ENCODE measurements at places on chromosomes 2 and 18.
A peak's percentile ranks its signal among the peaks of the same experiment; 100 is the strongest.

DNA sequence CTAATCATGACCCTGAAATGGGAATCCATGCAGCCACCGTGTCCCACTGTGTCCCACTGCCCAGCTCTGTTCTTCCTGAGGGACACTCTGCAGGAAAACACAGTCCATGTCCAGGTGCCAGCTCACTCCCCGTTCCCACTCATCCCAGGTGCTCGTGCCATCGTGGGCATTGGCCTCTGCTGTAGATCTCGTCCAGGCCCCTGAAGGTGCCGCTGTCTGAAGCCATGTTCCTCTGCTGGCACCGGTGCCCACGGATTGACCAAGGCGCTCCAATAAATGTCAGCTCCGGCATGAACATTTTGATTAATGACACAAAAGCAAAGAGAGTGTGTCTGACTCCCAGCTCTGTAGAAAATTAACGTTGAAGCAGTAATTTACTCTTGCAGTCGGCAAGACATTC, 280.1 kb upstream of the SALL3 start:
- no peak for DNase-seq

DNA sequence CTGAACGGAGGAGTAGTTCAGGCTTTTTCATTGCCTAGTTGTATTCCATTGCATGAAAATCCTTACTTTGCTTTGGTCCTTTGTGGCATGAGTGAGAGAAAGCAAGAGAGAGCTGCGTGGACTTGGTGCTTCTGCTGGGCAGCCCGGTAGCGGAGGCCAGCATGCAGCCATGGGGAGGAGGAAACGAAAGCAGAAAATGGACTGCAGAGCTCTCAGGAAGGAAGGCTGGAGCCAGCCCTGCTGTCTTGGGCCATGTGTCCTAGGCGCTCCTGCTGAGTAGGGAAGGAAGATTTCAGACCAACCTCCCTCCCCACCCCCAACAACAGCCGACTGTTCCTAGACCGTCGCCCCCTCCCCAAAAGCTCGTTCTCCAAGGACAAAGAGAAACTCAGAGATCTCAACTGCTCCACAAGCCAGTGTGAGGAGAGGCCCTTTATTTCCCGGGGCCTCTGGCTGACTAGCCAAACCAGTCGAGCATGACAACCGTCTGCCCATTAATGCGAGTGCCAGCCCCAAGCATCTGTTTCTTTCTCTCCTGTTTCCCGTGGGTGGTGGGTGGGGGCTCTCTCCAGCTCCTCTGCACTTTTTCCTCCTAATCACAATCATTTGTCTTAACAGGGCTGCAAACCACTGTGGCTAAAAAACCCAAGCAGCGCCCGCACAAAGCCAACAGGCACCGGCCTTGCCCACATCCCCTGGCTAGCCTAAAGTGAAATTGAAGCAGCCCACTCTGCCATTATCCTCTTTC, 66.8 kb upstream of the FZD7 start:
- DNase-seq = no peak

- no peak for DNase-seq
These were observed 1.1 kb upstream of the SALL3 start for GRCh38 chr18:78978349-78979055.

DNA sequence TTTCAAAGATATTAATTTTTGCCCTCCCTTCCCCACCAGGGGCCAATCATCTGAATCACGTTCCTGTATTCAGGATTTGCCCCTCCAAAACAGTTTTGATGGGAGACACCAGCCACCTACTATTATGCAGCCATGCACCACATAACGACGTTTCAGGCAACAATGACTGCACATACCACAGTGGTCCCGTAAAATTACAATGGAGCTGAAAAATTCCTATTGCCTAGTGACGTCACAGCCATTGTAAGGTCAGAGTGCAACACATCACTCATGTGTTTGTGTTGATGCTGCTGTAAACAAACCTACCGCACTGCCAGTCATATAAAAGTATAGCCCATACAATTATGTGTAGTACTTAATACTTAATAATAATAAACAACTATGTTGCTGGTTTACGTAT, 22.6 kb downstream of the ITM2C start:
- DNase-seq = no peak

DNA sequence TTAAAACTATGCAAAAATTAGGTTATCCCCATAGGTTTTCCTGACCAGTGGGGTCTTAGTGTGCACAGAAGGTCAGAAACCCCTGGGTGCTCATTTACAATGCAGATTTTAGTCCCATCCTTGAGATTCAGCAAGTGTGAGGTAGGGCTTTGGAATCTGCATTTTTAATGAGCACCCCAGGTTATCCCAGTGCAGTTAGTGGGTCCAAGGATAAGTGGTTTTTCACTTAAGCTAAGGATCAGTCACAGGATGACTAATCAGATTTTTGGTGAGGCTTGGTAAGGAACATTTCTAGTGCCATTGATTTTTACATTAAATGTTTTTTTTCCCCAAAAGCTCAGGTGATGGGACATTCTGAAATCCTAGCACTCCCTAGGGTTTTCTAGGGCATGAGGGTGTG, 50.7 kb upstream of the MGAT5 start:
- DNase-seq = no peak

DNA sequence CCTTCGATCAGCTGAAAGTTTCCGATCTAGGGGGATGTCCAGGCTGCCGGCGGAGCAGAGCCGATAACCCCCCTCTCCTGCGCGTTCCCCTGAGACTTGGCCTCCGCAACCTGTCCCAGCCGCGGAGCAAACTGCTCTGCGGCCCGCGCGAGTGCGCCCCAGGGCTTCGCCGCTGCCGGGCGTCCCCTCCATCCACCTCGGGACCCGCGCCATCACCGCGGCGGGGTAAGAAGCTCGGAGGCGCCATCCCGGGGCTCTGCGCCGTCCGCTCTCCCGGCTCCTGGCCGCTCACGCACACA, 990 bp upstream of the GDF7 start:
- no peak for DNase-seq

GRCh38 chr2:166444306-166444705, 49.7 kb downstream of the SCN7A start:
- no peak for DNase-seq

- no peak for DNase-seq
These were observed 828.8 kb upstream of the CRIM1 start for GRCh38 chr2:35526741-35527140.

- no peak for DNase-seq
These were observed 86.5 kb downstream of the CDCA7 start for GRCh38 chr2:173441222-173441621.

DNA sequence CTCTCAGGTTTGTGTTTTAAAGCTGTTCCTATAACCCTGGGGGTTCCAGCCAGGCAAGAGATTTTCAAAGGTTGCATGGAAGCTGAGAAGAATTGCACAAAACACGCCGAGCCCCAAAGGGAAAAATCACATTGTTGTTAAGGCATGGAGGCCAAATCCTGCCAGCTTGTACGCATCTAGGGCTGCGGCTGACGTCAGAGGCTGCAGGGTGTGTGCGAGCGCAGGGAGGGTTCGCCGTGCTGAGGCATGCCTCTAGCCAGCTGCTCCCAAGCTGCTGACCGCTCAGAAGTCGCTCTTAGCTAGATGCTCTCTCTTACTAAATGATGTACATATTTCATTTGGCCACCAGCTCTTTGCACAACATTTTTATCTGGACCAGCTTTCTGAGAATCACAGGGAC, 191.8 kb downstream of the LPIN1 start:
- no peak for DNase-seq

DNA sequence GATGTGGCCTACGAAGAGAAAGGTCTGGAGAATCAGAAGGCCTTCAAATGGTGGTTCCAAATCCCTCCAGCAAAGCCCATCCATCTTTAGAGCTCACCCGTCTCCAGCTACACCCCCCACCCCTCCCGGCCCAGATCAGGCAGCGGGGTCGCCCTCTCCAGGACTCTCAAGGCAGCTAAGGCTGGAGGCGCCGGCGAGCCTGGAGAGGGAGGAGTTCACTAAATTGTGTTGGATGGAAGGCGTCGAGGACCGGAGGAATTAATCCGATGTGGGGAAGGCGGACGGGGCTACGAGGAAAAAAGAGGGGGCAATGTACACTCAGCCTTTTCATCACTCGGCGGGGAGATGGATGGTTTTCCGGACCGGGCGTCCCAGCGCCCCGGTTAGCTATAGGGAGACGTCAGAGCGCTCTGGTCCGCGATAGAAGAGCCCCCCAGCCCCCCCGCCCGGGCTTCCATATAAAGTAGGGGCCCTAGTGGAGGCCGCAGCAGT, at the start of gene GRP:
Gene GRP (plus strand): TSS at position 487 of the 492 bp plus-strand sequence. CDS start 108 bp downstream, outside the sequence.
- no peak for DNase-seq

- no peak for DNase-seq
These were observed 120.5 kb upstream of the SCN7A start for GRCh38 chr2:166614503-166614902.

GRCh38 chr2:176130147-176130956, 847 bp downstream of the HOXD8 start:
- DNase-seq = no peak

DNA sequence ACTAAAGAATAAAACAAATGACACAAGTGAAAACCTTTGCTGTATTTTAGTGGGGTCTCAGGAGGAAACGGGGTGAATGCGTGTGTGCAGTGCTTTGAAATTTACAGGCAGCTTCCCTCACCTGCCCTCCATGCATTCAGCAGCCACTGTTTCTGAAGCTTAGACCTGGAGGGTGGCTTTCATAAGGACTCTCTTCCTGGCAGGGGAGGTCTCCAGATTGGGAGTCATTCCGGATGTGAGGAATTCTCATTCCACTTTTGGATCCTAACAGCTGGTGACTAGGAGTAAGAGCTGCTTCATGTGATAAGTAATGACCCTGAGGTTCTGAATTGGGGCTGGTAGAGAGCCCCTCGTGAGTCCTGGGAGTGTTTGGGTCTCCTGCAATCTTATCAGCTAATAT, 192.5 kb downstream of the SH3BP4 start:
- DNase-seq = no peak

GRCh38 chr2:11305338-11305737, 39.1 kb downstream of the ROCK2 start:
- no peak for DNase-seq

DNA sequence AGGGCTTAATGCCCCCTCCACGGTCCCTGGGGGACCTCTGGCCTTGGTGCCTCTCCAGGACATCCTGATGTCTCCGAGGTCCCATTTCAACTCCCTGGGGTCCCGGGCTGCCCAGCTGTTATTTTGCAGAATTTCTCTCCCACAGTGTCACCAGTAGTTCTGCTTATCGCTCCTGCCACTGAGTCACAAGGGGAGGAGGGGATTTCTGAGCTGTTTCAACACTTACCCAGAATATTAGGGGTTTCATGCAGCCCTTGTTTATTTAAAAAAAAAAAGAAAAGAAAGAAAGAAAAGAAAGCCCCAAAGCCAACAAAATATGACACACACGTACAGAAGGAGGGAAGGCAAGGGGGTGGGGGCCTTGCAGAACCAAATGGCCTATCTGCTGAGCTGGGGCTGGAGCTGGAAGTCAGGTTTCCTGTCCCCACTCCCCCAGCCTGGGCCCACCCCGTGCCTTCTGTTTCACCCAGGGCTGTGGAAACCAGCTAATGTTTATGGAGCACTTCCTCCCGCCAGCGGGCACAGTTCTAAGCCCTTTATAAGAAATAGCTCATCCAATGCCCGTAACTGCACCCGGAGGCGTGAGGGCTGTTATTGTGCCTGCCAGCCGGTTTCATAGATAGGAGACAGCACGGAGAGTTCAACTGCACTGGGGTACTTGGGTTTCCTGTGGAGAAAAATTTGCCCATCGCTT, 8.4 kb upstream of the ARID5A start:
- peak; percentile 46 for DNase-seq

GRCh38 chr2:6992794-6993228, 75.6 kb downstream of the RNF144A start:
- DNase-seq = no peak

DNA sequence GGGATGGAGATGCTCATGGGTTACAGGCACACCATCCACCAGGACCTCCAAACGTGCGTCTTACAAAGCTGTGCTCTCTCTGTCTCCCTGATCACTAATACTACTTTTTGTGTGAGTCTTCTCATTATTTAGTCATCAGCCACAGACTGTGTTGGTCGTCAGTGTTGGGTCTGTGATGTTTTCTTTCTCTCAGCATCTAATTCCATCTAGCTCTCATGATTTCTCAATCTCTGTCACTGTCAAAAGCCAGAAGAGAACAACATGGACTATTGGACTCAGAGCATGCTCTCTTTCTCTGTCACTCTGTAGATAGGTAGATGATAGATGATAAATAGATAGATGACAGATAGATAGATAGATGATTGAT, 6.0 kb upstream of the ARL4C start:
- DNase-seq = no peak

DNA sequence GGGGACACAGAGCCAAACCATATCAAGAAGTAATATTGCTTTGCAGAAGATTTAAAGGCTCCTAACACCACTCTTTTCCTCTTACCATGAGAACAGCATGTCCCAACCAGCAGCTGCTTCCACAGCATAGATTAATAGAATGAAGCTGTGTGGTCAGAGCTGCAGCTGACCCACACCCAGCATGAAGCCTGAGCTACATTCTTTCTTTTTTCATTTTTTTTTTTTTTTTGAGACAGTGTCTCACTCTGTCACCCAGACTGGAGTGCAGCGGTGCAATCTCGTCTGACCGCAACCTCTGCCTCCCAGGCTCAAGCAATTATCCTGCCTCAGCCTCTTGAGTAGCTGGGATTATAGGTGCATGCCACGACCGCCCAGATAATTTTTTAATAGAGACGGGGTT, 289.8 kb downstream of the RAD51AP2 start:
- no peak for DNase-seq

DNA sequence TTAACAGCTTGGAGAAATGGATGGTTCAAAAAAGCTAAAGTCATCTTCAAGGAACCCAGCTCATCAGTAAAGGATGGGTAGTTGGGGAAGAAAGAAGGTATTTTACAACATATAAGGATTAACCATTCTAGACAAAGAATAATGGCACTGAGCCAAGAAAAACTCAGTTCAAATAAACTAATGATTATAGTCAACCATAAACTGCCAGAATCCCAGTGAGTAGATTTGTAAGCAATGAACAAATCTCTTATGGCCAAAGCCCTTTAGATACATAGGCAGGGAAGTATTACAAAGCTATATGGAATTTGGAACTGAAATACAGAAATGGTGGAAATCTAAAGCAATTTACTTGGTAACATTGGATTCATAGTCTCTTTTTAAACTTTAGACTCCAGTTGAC, 92.4 kb upstream of the ZFP36L2 start:
- DNase-seq = no peak

DNA sequence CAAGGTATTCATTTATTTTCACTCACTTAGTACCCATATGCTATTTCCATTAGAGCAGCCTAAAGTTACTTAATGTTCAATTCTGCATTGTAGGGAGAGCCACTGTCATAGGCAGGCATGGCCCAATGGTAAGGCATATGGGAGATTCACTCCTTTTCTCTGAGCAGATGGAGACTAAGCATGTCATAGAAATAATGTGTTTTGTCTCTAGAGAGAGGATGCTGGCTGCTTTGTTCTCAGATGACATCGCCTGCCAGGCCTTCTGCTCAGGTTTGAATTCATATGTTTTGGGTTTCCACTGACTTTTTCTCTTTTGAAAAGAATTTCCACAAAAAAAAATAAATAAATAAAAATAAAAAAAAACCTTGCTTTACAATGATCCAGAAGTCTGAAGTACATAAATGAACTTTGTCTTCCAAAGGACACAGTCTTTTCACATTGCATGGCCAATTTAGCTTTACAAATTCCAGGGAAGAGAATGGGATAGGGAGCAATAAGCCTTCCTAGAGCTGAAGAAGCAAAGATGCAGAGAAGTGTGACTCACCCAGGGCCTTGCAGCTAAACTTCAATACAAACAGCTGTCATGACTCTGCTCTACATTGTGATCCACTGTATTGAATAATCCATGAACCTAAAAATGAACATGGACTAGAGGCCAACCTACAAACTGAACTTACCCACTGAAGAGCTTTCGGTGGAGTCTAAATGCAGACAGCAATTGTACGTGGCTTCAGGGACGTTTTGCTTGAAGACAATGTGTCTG, 422.5 kb downstream of the CMPK2 start:
- no peak for DNase-seq

Measured in T-helper 17 cell (primary cell).